GM13976 (cell line): ENCODE measurements at places on chromosomes 4 and X.

DNA sequence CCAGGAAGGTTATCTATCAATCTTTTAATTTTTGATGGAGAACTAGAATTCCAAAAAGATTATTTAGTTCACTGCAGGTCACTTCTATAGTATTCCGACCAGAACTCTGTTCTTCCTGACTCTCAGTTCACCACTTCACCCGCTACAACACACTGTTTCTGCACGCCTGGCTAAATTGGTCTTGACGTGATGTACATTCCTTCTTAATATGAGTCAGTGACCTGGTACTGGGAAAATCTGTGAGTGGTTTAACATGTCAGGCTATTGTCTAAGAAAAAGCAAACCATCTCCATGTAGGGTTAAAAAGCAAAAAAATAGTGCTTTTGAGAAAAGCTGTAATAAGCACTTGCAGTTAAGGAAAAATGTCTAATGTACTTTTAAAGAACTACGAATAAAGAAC is 120.4 kb downstream of the NDST3 start:
- DNase-seq: no peak

GRCh38 chr4:2867758-2868491 is 24.3 kb downstream of the ADD1 start:
- no peak for DNase-seq

DNA sequence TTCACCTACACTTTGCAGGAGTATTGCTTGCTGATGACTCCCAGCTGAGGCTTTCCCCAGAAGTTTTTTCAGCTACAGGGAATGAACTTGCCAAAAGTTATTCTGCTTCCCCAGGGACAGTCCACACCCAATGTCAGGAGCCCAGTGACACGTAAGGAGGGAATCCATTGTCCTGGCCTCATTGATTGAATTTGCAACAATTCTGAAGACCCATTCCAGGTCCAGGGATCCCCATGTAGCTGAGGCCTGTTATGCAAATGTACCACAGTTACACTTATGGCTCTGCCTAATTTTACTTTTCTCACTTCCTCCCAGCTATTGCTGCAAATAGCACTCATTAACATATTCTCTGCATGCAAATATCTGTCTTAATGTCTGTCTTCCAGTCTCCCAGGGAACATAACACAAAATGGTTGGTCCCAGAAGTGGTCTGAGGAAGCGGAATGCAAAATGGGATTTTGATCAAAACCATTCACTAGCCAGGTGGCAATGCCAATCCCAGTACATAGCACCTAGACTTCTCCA is 113.7 kb upstream of the ACTRT1 start:
- no peak for DNase-seq

DNA sequence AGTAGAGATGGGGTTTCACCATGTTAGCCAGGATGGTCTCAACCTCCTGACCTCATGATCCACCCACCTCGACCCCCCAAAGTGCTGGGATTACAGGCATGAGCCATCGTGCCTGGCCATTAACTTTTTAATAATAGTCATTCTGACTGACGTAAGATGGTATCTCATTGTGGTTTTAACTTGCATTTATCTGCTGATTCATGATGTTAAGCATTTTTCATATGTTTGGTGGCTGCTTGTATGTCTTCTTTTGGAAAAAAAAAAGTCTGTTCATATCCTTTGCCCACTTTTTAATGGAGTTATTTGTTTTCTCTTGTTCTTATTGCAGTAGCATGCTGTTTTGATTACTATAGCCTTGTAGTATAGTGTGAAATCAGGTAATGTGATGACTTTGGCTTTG is 45.8 kb downstream of the ANXA10 start:
- no peak for DNase-seq

- no peak for DNase-seq
Measured at GRCh38 chr4:63764400-63764799, 644.9 kb downstream of the TECRL start.

DNA sequence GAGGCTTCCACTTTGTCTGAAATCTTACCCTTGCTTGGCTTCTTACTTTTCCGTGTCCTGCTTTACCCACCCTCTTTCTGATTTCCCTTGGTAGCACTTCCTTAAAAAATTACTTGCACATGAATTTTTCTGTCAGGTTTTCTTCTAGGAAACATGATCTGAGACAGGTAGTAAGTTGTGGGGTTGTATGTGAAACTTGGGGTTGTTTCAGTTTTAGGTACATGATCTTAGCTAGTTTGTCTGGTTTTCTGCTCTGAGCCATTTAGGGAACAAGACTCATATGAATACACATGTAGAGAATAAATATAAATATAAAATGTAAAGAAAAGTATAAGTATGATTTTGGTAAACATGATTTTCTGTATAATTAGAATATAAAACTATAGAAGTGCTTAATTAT is 17.4 kb upstream of the ARMCX2 start:
- peak; percentile 23 for DNase-seq

- no peak for DNase-seq
Measured at GRCh38 chr4:87309625-87310024, 13.1 kb downstream of the HSD17B13 start.

- DNase-seq: peak; percentile 63
Measured at GRCh38 chr4:103934178-103934789, 214.5 kb upstream of the TACR3 start.

- DNase-seq: no peak
Measured at GRCh38 chrX:16990839-16991238, 44.4 kb downstream of the REPS2 start.

- no peak for DNase-seq
Measured at GRCh38 chr4:118587116-118587831, 97.9 kb upstream of the METTL14 start.

DNA sequence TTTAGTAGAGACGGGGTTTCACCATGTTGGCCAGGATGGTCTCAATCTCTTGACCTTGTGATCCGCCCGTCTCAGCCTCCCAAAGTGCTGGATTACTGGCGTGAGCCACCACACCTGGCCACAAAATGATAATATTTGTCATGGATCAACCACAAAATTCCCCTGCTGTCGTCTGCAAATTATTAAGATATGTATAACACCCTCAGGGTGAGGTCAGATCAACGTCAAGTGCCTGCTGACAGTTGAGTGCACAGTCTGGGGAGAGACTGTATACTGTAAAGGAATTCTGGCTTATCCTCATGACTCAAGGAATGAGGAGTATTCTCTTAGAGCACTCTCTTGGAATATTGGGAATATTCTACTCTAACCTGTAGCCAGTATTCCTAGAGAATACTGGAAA is 11.2 kb downstream of the EPGN start:
- DNase-seq: no peak

DNA sequence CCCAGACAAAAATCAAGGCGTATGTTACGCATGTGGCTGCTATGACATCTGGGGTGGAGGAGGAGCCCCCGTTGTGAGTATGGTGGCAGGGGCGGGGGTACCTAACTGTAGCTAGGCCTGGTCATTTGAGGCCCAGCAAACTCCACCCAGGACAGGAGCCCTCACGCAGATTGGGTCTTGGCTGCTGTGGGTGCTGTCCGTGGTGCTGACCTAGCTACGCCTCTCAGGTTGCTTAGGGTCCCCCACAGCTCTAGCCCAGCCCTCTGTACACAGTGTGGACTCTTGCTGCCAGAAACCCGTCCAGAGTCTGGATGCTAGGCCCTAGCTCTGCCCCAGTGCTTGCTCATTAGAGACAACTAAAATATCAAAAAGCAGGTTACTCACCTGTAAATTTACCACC is 146.7 kb upstream of the PSAPL1 start:
- DNase-seq: no peak

GRCh38 chr4:118770741-118771187 is 65.2 kb downstream of the SEC24D start:
- DNase-seq: no peak

- DNase-seq: no peak
Measured at GRCh38 chr4:121428721-121429120, 47.9 kb upstream of the QRFPR start.

DNA sequence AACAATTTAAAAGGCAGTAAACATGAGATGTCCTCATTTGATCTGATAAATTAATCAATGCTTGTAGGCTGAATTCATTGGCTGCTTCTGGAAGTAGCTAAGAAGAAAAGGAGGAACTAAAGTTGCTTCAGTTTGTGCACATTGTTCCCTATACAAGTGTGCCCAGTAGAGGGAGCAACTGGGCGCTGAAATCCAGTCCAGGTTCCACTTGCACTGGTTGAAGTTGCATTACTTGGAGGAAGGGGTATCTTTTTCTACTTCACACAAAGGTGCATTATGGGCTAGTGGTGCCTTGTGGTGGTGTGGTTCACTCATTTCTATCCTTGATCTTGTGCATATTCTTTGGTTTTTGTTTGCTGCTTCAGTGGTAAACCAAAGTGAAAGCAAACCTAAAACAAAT is 67.9 kb upstream of the SOX3 start:
- peak; percentile 23 for DNase-seq

DNA sequence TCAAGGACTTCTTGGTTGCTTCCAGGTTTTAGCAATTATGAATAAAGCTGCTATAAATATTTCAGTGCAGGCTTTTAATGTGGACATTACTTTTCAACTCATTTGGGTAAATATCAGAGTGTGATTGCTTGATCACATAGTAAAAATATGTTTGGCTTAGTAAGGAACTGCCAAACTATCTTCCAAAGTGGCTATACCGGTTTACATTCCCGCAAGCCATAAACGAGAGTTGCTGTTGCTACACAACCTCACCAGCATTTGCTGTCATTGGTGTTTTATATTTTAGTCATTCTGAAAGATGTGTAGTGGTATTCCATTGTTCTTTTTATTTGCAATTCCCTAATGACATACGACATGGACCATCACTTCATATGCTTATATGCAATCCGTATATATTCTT is 30.9 kb upstream of the SPOCK3 start:
- DNase-seq: no peak

- DNase-seq: no peak
Measured at GRCh38 chr4:165185448-165185847, 21.9 kb upstream of the KLHL2 start.

DNA sequence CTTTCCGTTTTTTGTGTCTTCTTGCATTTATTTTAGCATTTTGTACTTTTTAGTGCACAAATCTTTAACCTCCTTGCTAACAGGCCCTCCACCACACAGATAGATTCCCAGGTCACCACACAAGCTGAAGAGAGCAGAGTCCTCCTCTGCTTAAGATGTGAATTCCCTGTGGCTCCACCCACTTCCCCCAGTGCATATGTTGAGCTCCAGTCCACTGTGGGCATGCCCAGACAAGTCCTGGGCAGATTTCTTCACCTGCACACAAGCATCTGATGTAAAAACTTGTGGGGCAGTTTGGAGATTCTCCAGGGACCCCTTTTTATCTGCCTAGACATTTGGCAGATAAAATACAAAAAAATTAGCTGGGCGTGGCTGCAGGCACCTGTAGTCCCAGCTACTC is 19.8 kb upstream of the PASD1 start:
- no peak for DNase-seq

DNA sequence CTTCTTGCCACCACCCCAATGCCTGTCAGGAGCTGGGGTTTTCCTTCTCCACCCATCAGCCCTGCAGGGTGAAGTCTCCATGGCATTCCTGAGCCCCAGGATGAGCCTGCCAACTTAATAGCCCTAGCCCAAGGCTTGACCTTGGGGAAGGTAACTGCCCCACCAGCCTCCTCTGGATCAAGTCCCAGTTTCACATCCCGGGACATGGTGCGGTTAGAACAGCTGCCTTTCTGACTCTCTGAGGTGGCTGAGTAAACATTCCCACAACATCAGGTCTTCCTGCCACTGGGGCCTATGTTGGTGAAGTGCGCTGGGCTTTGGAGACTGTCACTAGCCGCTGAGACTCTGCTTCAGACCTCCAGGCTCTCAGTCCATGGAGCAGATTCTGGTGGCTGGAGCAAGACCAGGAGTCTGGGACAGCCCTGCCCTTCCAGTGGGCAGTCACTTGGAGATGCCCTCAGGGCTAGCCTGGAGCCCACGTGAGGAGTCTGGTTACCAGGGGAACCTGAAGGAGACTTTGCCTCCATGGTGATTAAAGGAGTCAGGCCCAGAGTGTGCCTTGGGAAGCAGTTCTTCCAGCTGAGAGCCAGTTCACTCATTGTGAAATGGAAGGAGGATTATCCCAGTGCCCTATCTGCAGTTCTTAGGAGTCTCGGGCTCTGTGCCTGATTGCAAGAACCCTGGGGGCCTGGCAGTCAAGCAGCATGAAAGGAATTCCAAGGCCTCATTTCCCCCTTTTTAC is 56.8 kb downstream of the SMIM20 start:
- no peak for DNase-seq

DNA sequence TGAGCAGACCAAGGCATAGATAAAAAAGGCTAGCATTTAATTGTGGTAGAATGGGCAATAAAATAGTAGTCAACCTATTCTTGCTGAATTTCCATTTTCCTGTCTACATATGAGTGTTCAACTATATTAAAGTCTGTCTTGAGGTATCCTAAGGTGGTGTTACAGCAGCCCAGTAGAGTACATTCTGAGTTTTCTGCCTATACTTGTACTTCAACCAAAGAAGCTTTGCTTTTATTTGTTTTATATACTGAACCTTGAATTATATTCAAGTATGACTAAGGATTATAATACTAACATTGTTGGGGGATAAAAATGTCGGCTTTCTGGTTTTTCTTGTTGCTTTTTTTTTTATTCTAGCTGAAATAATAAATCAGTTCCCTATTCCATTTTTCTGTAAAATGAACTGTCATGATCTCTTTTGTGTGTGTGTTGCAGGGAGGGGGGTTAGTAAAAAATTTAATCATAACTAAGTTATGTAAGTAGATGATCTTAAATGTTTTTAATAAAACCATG is 106.7 kb downstream of the PDLIM5 start:
- DNase-seq: no peak

- DNase-seq: no peak
Measured at GRCh38 chr4:35105486-35105885, 1138.8 kb downstream of the ARAP2 start.

DNA sequence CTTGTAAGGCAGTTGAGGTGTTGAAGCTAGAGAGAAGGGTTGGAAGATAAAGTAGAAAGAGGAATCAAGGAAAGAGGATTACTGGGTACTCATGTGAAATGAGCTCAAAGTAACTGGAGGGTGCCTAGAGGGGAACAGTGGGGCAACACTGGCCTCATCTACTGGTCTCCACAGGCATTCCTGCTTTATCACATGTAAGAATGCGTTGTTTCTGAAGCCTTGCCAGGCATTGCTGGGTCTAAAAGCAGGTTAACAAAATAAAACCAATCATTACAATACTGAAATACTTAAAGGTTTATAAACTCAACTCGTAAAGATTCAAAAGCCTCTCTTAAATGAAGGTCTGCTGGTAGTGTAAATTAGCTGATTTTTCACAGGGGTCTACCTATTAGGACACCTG is 96.0 kb downstream of the FANCB start:
- DNase-seq: no peak

DNA sequence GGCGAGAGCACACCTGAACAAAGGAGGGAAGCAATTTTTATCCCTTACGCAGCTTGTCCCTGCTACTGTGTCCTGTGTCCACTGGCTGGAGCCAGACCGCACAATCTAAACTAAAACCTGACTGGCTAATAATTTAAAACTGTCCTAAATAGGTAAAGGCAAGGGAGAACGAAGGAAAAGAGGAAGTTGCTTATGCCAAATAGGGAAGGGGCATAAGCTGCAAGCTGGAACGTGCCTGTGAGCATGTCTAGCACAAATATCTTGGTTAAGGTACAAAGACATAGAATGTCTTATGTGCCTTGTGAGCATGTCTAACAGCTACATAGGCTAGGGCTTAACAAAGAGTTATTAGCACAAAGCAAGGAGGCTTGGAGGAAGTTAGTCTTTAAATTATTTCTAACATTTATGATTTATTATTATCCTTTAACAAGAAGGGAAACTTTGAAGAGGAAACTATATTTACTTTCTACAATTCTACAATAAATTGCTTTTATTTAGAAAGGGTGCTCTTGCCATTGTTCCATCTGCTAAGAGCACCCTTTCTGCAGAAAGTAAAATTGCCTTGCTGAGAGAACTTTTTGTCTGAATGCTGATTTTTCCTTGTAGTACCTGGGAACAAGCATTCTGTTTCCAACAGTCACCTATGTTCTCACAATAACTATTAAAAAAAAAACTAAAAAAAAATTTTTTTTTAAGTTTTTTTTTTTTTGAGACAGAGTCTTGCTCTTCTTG is 80.6 kb upstream of the CBR4 start:
- DNase-seq: no peak
